ENCODE measurements at places on chromosomes 6 and 20.

DNA sequence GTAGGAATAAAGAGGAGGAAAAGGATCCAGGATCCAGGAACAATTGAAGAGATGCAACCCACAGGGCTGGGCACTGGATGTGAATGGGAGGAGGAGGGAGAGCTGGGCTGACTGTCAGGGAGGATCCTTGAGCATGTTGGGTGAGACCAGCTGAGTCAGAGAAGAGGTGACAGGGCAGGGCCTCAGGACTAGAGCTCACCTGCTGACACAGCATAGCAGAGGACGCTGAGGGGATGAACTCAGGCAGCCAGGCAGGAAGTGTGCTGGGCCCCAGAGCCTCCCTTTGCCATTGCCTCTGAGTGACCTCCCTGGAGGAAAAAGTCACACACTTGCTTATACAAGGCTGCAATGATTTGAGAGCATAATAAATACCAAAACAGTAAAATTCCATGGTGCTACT is 72.3 kb downstream of the ZNF133 start:
- no peak for DNase-seq

GRCh38 chr6:158185729-158186456 is 17.7 kb downstream of the GTF2H5 start:
- no peak for DNase-seq

GRCh38 chr6:147142684-147143245 is 61.5 kb upstream of the STXBP5 start:
- no peak for DNase-seq

GRCh38 chr6:106145144-106145543 is 59.0 kb downstream of the PRDM1 start:
- DNase-seq: no peak

GRCh38 chr6:128443553-128443952 is 76.8 kb downstream of the PTPRK start:
- no peak for DNase-seq
